ENCODE measurements at places on chromosomes 7 and 10.

DNA sequence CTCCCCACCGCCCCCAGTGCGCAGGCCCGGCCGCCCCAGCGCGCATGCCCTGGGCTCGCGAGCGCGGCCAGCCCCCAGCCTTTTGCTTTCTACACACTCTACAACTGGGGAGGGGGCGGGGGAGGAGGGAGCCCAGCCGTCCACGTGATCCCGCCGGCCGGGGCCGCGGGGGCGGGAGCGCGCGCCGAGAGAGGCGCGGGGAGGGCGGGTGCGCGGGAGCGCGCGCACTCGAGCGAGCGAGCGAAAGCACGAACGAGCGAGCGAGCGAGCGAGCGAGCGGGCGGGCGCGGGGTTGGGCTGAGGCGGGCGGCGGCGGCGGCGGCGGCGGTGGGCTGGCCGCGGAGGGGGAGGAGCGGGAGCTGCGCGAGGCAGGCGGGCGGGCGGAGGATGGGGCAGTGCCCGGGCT, at the start of gene AUTS2:
TSS of gene AUTS2 (plus strand) at position 395 of the 406 bp plus-strand sequence. CDS start 1,179 bp downstream, outside the sequence.
- peak; percentile 90 for DNase-seq

GRCh38 chr7:92043637-92044036, 90.6 kb downstream of the CYP51A1 start:
- no peak for DNase-seq

DNA sequence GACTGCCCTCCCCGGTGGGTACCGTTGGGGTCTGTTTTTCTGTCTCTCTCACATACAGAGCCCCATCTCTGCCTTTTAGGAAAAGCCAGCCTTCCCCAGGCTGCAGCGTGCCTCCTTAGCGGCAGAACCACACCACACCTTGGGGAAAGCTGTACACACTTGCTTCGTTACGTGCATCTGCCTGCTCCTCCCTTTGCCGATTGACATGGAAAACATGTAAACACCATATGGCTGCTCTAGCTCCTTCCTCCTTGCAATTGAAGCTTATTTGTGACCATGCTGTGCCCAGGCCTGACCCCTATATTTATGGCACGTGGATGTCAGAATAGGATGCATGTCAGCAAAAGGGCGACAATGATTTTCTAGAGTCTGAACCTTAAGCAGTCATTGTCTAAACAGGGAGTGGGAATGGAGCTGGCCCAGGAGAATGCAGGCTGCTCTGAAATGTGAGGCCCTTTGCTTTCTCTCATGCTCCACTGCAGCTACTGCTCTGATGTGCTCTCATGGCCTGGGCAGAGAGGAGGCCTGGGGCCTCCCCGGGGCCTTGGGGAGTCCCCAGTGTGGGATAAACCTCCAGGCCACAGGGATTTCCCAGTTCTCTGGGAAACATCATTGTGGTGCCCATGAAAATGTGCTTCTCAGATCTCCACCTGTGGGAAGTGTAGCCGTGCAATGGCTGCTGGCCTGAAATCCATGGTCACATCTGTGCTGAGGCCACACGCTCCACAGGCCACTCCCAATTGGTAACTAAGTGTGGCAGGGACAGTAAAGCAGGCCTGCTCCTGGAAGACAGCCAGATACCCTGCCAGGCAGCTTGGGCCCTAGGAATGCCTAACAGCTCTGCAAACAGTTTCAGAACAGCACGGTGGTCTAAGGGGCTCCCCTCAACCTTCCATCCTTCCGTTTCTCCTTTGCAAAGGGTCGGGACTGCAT, 18.6 kb downstream of the PDE6C start:
- no peak for DNase-seq

- DNase-seq, result peak; percentile 45
Observed at GRCh38 chr7:98038731-98039130, 48.7 kb upstream of the OCM2 start.

DNA sequence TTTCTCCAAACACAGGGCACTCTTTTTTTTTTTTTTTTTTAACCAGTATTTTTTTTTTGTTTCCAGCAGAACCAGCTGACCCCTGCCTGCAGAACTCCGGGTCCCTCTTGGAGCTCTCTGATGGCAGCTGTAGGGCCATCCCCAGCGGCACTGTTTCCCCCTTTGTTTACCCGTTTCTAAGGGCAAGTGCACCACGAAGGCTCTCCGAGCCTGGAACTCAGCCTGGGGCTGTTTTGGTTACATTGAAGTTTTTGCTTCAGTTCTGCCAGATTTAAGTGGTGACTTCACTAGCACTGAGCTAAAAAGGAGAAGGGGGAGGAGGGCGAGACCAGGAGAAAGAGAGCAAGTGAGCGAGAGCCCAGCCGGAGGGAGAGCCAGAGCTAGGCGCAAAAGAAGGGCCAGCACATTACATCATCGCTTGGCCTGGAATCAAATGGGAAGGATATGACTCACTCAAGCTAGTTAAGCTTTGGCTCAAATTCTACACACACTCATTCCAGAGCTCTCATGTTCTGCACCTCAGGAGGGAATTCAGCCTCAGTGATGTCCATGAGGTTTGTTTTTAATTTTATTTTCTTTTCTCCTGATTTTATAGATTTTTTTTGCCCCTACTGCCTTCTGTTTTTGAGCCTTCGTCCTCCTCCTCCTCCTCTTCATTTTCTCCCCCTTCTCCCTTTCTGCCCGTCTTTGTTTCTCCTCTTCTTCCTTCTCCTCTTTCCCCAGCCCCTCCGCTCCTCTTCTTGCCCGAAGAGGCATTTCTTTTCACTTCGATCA, 272.3 kb downstream of the TRIL start:
- peak; percentile 91 for DNase-seq

DNA sequence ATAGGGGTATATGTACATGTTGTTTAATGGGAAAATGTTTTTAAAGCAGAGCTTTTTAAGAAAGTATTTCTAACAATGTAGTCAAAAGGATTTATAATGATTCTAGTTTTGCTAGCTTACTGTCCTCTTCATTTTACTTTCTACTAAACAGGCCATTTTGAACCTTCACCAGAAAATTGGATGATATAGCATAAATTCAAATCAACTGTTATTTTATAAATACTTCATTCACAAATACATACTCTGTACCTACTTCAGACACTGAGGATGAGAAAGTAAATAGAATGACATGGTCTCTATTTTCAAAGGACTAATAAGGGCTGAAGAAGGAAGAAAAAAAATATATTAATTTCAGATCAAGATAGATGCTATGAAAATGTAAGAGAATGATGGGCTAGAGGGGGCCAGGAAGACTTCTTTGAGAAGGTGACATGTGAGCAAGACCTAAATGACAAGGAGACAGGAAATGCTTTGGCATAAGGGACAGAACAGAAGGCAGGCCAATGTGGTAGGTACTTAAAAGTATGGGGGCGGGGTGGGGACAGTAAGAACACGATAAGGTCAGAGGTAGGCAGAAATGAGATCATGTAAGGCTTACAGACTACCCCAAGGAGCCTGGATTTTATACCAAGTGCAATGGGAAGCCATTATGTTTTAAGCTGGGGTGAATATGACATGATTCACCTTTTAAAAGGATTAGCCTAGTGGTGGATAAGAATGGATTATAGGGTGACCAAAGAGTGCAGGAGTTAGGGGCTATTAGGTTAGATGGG, 5.2 kb downstream of the NAMPT start:
- no peak for DNase-seq

DNA sequence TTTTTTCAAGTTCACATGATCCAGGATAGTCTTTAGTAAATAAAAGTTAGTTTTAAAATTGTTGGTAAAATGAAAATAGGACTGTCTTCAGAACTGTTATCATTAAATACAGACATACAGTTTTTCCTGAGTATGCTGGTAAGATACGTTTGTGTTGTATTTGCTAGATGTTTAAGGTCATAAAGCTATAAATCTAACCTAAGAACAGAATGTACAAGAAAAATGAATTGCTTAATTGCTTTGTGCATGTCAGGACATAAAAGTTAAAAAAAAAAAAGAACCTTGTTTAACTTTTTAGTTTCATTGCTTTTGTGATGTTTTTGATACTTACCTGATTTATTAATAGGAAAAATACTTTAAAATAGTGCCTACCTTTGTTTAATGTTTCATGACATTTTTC, 29.2 kb upstream of the CLDN4 start:
- no peak for DNase-seq

GRCh38 chr10:131860311-131860710, 40.5 kb upstream of the PPP2R2D start:
- no peak for DNase-seq

- no peak for DNase-seq
Observed at GRCh38 chr7:73567846-73568685, 10.3 kb downstream of the TBL2 start.

DNA sequence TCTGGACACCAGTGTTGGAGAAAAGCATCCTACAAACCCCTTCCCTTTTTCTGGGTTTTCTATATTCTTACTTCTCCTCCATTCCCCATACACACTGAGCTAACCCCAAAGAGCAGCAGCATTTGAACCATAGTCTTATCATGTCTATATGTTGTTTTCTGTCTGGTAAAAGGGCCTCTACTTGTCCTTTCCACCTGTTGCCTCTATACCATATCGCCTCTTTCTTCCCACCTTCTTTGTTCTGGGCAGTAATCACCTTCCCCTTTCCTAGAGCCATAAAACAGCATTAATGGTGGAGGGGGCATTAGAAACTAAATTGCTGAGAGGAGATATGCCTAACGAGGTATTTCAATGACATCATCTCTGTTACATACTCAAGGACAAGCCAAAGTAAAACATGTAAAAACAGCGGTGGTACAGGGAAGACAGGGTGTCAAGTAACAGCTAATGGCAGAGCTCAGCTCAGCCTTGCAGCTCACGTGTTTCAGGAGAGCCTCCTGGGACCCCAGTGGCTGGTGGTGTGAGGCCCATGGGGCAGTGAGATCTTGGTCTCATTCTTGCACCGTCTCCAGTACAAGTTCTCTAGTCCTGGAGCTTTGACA, 20.6 kb downstream of the NPY start:
- no peak for DNase-seq

DNA sequence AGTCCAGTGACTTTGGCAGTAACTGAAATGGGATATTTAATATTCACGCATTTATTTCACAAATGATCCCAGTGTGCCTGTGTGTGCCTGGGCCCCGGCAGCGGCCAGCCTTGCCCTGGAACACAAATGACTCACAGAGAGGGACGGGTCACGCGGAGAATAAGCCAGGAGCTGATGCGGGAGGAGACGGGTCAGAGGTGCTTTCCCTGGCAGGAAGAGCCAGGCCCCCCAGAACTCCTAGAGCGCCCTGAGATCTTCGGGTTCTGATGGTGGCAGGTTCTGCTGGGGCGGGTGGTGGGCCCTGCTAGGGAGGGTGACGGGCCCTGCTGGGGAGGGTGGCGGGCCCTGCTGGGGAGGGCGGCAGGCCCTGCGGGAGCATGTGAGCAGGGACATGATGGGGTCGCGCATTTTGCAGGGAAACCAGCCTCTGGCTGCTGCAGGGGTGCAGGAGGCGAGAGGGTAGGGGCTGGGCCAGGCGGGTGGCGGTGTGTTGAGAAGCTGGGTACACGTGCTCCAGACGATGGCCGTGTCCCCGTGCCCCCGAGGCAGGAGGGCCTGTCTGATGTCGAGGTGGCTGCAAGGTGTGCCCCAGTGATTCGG, 84.2 kb upstream of the DIP2C start:
- DNase-seq, result no peak

DNA sequence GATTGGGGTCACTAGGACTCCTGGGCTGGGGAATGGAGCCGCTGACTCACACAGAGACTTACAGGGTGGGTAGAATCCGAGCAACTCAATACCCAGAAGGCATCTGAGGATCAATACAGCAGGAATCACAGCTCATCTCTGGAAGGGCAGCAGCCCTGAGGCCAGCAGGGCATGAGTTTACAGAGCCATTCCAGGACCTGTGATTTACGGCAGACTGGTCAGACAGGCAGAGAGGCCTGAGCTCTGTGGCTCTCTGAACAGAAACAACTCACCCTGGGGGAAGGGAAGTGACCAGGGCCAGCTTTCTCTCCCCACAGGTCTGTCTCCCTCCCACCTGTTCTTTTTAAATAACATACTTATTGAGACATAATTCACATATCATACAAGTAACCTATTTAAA, 88.2 kb upstream of the CXCL12 start:
- no peak for DNase-seq

GRCh38 chr10:19461588-19461987, 354.6 kb upstream of the PLXDC2 start:
- no peak for DNase-seq

- no peak for DNase-seq
Observed at GRCh38 chr10:95406651-95407280, 116.0 kb upstream of the PDLIM1 start.

DNA sequence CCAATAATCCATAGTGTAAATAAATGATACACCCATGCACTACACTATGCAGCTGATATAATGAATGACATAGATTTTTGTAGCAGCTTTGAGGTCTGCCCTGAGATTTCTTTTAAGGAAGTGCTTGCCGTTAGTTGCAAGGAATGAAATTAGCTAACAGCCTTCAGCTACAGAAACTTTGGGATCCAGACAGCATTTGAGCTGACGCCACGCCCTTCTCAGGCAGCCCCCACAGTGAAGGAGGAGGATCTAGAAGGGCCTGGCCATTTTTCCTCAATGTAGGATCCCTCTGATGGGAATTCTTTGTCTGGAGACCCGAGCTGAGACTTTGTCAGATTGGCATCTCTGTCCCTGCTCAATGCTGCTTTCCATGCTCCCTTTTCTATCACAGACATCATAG, 6.1 kb upstream of the PDK4 start:
- DNase-seq, result no peak

GRCh38 chr7:22937946-22938345, 76.0 kb downstream of the HYCC1 start:
- no peak for DNase-seq

DNA sequence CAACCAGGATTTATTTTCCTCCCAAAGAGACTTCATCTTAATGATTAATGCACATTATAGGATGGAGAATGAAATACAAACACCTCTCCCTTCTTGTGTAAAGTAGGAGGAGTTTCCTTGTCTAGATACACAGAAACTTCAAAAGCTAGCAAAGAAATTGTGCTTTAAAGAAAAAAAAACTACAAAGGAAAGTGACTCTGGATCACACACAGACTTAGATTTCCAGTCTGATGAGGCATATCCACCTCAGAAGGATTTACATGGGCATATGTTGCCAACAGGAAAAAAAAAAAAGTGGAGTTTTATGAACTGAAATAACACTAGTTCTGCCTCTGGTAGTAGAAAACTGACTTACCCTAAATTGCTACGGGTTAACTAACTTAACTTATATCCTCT, 449.6 kb downstream of the KCNMA1 start:
- DNase-seq, result no peak

DNA sequence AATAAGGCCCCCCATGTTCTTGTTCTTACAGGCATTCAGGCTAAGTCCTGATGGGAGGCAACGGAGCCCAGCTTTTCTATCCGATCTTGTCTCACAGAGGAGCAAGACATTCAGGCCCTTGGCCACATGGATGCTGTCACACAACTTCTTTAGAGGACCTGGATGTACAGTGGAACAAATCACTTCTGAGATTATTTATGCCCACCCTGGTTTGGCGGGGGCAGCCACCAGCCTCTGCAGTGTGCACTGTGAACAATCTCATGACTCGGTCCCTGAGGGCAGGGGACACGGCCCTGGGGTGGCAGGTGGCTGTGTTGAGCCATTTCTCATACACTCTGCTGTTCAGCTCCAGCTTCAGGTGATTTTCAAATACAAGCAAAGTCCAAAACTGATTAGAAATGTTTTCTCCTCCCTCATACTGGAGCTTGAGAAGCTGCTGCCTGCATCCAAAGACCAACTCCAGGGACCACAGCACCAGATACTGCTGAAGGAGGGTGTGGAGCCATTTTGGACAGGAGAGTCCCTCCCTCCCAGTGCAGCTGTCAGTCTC, 441.3 kb downstream of the GRID1 start:
- no peak for DNase-seq
